PC-9 (cell line): ENCODE measurements at places on chromosomes 5 and 9. TPM values are rescaled to one million over a fixed set of nuclear protein-coding genes. Genes with fewer than 3 reads are reported as not detected.

DNA sequence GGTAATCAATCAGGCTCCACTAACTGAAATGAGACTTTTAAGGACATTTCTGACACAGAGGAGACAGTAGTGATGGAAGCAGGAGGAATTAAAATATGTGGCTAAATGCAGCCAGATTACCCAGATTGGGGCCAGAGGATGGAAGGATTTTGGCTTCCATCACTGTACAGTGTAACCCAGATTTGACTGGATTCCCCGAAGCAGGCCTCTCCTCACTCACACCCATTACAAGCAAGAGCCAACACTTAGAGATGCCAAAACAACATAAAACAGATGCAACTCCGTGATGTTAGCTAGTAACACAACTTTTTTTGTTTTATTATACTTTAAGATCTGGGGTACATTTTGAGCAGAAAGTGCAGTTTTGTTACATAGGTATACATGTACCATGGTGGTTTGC, 17.6 kb downstream of the TEK start:
- H3K36me3 ChIP-seq = no peaks in the 10 kb centered on the region
- H3K27ac ChIP-seq = no peak overlapping the region
- H3K4me3 ChIP-seq = no peak overlapping the region
- DNase-seq = no peak

DNA sequence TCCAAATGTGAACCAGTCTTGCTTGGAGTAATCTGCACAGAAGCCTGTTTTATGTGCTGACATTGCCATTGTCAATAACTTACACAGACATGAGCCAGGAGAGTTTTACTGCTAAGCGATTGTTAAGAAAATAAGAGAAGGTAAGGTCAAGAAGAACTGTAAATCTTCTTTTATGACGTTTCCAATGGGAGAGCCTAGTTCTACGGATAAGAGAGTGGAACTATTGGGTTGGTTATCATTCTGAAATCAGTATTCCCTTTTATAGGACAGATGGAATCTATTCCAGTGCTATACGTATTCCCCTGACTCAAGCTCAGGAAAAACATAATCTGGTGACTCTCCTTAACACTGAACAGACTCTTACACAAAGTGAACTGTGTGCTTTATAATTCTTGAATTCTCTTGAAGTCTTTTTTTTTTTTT, 137.9 kb upstream of the OTULINL start:
- no peaks in the 10 kb centered on the region for H3K4me1 ChIP-seq
- no peaks in the 10 kb centered on the region for H3K36me3 ChIP-seq
- H3K4me3 ChIP-seq = no peak overlapping the region
- no peaks in the 10 kb centered on the region for H3K27me3 ChIP-seq
- no peak for DNase-seq

GRCh38 chr5:61897251-61897650, 408.8 kb upstream of the KIF2A start:
- no peaks in the 10 kb centered on the region for H3K36me3 ChIP-seq
- H3K27me3 ChIP-seq = no peaks in the 10 kb centered on the region
- no peak for DNase-seq
- no peak overlapping the region for H3K27ac ChIP-seq
- no peaks in the 10 kb centered on the region for H3K4me1 ChIP-seq
- no peak overlapping the region for H3K4me3 ChIP-seq

- H3K27me3 ChIP-seq = no peaks in the 10 kb centered on the region
- no peaks in the 10 kb centered on the region for H3K36me3 ChIP-seq
- DNase-seq = no peak
- H3K4me1 ChIP-seq = no peaks in the 10 kb centered on the region
- H3K27ac ChIP-seq = no peak overlapping the region
These were observed 405.8 kb upstream of the PTGER4 start for GRCh38 chr5:40273936-40274335.

- H3K27me3 ChIP-seq = no peaks in the 10 kb centered on the region
- no peak overlapping the region for H3K27ac ChIP-seq
- no peak overlapping the region for H3K4me3 ChIP-seq
- H3K36me3 ChIP-seq = no peaks in the 10 kb centered on the region
- no peaks in the 10 kb centered on the region for H3K4me1 ChIP-seq
- DNase-seq = no peak
These were observed 395.9 kb downstream of the SEMA5A start for GRCh38 chr5:9149988-9150387.

- peak overlapping the region; percentile 98 for H3K4me3 ChIP-seq
- H3K27ac ChIP-seq = peak overlapping the region; percentile 98
- no peak for DNase-seq
These were observed 3.7 kb downstream of the ARRDC3 start for GRCh38 chr5:91379246-91379913.

GRCh38 chr5:120538644-120539043, 74.5 kb downstream of the PRR16 start:
- no peaks in the 10 kb centered on the region for H3K36me3 ChIP-seq
- no peak for DNase-seq
- H3K4me3 ChIP-seq = no peak overlapping the region

- no peaks in the 10 kb centered on the region for H3K4me1 ChIP-seq
- H3K27ac ChIP-seq = no peak overlapping the region
- peaks cover 8% of the 10 kb centered on the region; the same call in 1 of the 2 replicates for H3K27me3 ChIP-seq
- DNase-seq = no peak
- no peak overlapping the region for H3K4me3 ChIP-seq
- H3K36me3 ChIP-seq = no peaks in the 10 kb centered on the region
These were observed 53.8 kb upstream of the ZNF618 start for GRCh38 chr9:113822315-113822714.

- DNase-seq = no peak
- H3K36me3 ChIP-seq = no peaks in the 10 kb centered on the region
- no peak overlapping the region for H3K27ac ChIP-seq
- no peaks in the 10 kb centered on the region for H3K4me1 ChIP-seq
- no peak overlapping the region for H3K4me3 ChIP-seq
- H3K27me3 ChIP-seq = peaks cover 41% of the 10 kb centered on the region
These were observed 120.7 kb upstream of the ZNF618 start for GRCh38 chr9:113755433-113755832.

GRCh38 chr9:121071370-121071755, 3.4 kb upstream of the CNTRL start:
- peak overlapping the region; percentile 59 for H3K27ac ChIP-seq
- H3K27me3 ChIP-seq = no peaks in the 10 kb centered on the region
- no peaks in the 10 kb centered on the region for H3K36me3 ChIP-seq
- no peak for DNase-seq
- peak overlapping the region; percentile 60; the same call in 1 of the 2 replicates for H3K4me3 ChIP-seq
- peaks cover 15% of the 10 kb centered on the region; the same call in 1 of the 2 replicates for H3K4me1 ChIP-seq

DNA sequence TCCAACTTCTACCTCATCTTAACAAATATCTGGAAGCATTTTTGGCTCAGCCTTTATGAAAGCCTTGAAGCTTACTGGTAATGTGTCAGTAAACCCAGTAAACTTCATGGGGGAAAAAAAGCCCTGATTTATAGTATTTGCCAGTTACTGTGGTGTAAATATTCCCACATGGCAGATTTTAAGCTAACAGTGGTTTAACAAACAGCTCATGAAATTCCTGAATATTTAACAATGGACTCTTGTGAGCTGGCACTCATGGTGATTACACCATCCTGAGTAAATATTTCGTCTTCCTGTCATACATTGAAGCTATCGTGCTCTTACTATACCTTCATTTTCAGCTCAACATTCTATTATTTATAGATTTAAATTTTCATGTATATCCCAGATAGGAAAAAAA, 57.0 kb upstream of the ACOT12 start:
- H3K4me1 ChIP-seq = no peaks in the 10 kb centered on the region; the same call in 1 of the 2 replicates
- DNase-seq = no peak
- H3K27me3 ChIP-seq = no peaks in the 10 kb centered on the region

GRCh38 chr9:69028754-69029153, 6.8 kb upstream of the FXN start:
- H3K4me1 ChIP-seq = no peaks in the 10 kb centered on the region
- no peak overlapping the region for H3K4me3 ChIP-seq
- no peak overlapping the region for H3K27ac ChIP-seq
- H3K27me3 ChIP-seq = peaks cover 27% of the 10 kb centered on the region

- DNase-seq = no peak
- H3K36me3 ChIP-seq = peaks cover 25% of the 10 kb centered on the region
- H3K27ac ChIP-seq = no peak overlapping the region
- peaks cover 10% of the 10 kb centered on the region for H3K4me1 ChIP-seq
These were observed 22.2 kb downstream of the RALGDS start for GRCh38 chr9:133098871-133099270.

- H3K36me3 ChIP-seq = no peaks in the 10 kb centered on the region
- peaks cover 21% of the 10 kb centered on the region for H3K4me1 ChIP-seq
- no peak overlapping the region for H3K4me3 ChIP-seq
- H3K27me3 ChIP-seq = no peaks in the 10 kb centered on the region
- no peak for DNase-seq
- no peak overlapping the region for H3K27ac ChIP-seq
These were observed 3.2 kb upstream of the SLC22A4 start for GRCh38 chr5:132291026-132291425.

DNA sequence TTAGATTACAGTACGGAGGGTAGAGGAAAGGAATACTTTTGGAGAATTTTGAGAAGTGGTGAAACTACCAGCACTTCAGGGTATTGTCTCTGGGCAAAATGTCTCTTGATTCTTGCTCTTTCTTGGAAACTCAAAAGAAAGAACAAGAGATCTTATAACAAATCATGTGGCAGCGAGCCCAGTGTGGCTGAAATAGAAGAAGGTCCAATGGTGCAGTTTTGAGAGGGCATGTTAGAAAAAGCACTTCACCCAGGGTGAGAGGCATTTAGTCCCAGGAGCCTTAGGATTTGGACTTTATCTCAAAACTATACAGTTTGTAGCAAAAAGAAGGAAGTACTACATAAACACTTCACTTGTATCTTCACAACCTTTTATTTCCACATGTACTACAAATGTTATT, 39.4 kb downstream of the NNT start:
- H3K36me3 ChIP-seq = no peaks in the 10 kb centered on the region
- no peaks in the 10 kb centered on the region for H3K4me1 ChIP-seq
- H3K27ac ChIP-seq = no peak overlapping the region

DNA sequence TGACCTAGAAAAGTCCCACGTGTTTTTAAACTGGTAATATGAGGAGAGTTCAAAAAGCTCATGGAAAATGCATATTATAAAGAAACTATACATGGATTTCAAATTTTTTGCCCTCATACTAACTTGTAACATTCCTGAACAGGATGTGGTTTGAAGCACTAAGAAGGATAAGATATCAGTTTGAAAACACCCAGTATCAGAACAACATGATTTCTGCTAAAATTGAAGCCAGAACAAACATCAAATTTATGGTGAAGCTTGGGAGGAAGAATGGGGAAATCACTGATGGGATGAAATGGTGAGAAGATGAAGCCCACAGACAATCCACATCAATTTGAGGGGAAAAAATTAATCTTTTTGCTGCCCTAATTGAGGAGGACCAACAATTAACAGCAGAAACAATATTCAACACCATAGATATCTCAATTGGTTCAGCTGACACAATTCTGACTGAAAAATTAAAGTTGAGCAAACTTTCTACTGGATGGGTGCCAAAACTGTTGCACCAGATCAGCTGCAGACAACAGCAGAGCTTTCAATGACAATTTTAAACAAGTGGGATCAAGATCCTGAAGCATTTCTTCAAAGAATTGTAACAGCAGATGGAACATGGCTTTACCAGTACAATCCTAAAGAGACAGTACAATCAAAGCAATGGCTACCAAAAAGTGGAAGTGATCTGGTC, 113.2 kb upstream of the SNX2 start:
- no peak overlapping the region for H3K27ac ChIP-seq
- H3K4me1 ChIP-seq = no peaks in the 10 kb centered on the region
- H3K4me3 ChIP-seq = no peak overlapping the region

GRCh38 chr9:16002816-16003215, 450.0 kb downstream of the CCDC171 start:
- H3K4me3 ChIP-seq = no peak overlapping the region
- no peaks in the 10 kb centered on the region for H3K36me3 ChIP-seq
- no peak overlapping the region for H3K27ac ChIP-seq
- H3K27me3 ChIP-seq = no peaks in the 10 kb centered on the region
- H3K4me1 ChIP-seq = peaks cover 19% of the 10 kb centered on the region

GRCh38 chr5:126587551-126588390, 7.2 kb downstream of the ALDH7A1 start:
- no peak overlapping the region for H3K27ac ChIP-seq
- no peak for DNase-seq
- no peak overlapping the region for H3K4me3 ChIP-seq

GRCh38 chr5:78640662-78641474, 7.7 kb downstream of the LHFPL2 start:
- peaks cover 35% of the 10 kb centered on the region for H3K4me1 ChIP-seq
- peaks cover 11% of the 10 kb centered on the region for H3K36me3 ChIP-seq
- DNase-seq = no peak
- H3K27me3 ChIP-seq = no peaks in the 10 kb centered on the region

- H3K4me1 ChIP-seq = no peaks in the 10 kb centered on the region
- DNase-seq = no peak
- H3K36me3 ChIP-seq = no peaks in the 10 kb centered on the region
- H3K27ac ChIP-seq = no peak overlapping the region
- H3K4me3 ChIP-seq = no peak overlapping the region
These were observed 8.4 kb upstream of the SLC1A3 start for GRCh38 chr5:36598045-36598444.

DNA sequence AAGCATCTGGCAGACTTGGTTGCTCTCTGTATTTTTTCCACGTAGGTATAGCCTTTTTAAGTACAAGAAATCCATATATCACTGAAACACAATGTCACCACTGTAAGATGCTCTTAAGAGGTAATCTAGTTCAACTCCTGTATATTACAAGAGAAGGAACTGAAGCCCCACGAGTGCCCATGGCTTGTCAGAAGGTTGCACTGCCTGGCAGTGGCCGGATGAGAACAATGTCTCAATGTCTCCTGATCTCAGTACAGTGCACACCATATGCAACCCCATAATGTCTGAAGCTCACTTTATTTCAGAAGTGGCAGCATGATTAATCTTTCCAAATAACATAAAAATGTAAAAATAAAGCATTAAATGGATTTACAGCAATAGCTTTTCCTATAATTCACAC, 27.7 kb downstream of the TUT7 start:
- no peak for DNase-seq
- H3K4me3 ChIP-seq = no peak overlapping the region
- no peak overlapping the region for H3K27ac ChIP-seq
- no peaks in the 10 kb centered on the region for H3K27me3 ChIP-seq
- no peaks in the 10 kb centered on the region for H3K4me1 ChIP-seq
- peaks cover 49% of the 10 kb centered on the region for H3K36me3 ChIP-seq

GRCh38 chr9:93133681-93134014, 403 bp downstream of the NINJ1 start:
- peaks cover 26% of the 10 kb centered on the region for H3K4me1 ChIP-seq
- H3K4me3 ChIP-seq = peak overlapping the region; percentile 88
- no peaks in the 10 kb centered on the region for H3K36me3 ChIP-seq

- DNase-seq = peak; percentile 55
- no peaks in the 10 kb centered on the region for H3K36me3 ChIP-seq
- peak overlapping the region; percentile 30 for H3K27ac ChIP-seq
- no peaks in the 10 kb centered on the region for H3K27me3 ChIP-seq
These were observed 2.1 kb upstream of the GLIS3 start for GRCh38 chr9:4301971-4302427.

Gene ECSCR
- total RNA-seq = not detected in 2 replicates

Gene SLC34A3
- 1.4 and 2.5 TPM in 2 replicates for total RNA-seq

Gene ENG
- total RNA-seq = 18.4 and 23.1 TPM in 2 replicates

Gene SAPCD2
- 46.9 and 50.3 TPM in 2 replicates for total RNA-seq

Gene IFNB1
- not detected in 2 replicates for total RNA-seq

Gene EMB
- 11.6 and 11.8 TPM in 2 replicates for total RNA-seq

Gene ZNF879
- 0.24 and 0.83 TPM in 2 replicates for total RNA-seq

Gene FIBCD1
- 2.7 and 4.1 TPM in 2 replicates for total RNA-seq

Gene PCDHGB7
- total RNA-seq = 0.13 and 0.17 TPM in 2 replicates

Gene ABCA1
- total RNA-seq = 22.4 and 38.3 TPM in 2 replicates
